ENCODE measurements at places on chromosomes 11 and 22.

DNA sequence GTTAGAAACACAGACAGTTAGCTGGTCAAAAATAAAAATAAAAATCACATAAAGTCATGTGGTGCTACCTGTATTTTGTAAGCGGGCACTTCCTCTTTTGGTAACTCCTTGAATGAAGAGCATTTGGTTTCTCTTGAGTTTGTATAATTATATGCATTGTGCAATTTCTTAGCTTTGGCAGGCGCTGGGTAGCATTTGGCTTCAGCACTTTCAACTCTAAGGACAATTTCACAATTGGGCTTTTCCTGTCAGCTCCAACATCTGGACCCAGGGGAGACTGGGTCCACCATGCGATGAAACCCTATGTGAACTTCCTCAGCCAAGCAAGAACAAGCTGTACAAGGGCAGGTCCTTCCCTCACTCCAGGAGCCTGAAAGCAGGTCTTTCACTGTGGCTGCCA, 169.1 kb downstream of the RRAS2 start:
- DNase-seq: no peak

DNA sequence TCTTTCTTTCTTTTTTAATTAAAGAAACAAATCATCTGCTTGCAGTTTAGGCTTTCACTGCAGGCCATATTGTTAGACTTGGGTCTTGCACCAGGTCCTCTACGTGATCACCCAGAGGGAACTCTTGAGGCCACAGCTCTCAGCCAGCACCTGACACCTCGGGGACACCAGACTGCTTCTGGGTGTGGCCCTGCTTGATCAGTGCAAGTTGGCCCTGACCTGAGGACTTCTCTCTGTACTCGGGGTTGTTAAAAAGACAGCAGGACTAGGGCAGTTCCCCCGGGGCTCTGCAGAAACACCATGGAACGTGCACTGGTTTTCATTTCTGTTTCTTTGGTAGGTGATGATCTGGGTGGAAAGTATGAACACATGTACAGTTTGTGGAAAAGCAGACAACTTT, 51.2 kb upstream of the MYO18B start:
- DNase-seq: no peak

GRCh38 chr22:44809456-44809855, 57.1 kb downstream of the ARHGAP8 start:
- DNase-seq: no peak

- DNase-seq: peak; percentile 87
Measured at GRCh38 chr11:3109921-3110706, 52.9 kb upstream of the CARS1 start.

- no peak for DNase-seq
Measured at GRCh38 chr22:44588348-44588747, 90.3 kb upstream of the RTL6 start.

DNA sequence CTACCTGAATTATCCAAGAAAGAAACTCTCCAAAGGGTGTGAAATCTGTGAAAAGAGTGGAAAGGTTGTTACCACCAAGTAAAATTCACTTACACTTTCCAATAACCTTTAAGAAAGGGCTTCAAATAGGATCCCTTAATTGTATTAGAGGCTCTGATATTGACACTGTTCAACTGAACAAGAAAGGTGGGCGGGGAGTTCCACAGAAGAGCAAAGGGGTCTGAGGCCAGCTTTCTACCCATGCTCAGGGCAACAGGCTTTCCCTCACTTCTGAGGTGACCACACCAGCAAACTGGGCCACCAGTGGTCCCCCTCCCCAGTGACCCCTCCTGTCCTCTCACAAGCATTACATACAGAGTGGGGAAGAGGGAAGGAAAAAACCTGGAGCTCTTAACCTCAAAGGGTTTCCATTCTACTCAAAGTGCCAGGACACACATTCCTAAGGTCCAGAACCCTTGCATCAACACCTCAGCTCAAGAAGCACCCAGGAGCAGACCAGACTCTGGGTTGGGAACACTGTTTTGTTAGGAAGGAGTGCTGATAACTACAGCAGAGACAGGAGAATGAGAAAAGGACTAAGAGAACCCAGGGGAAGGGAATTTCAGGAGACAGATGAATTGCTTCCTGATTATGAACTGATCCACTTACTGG, 71.6 kb upstream of the AKIP1 start:
- no peak for DNase-seq

DNA sequence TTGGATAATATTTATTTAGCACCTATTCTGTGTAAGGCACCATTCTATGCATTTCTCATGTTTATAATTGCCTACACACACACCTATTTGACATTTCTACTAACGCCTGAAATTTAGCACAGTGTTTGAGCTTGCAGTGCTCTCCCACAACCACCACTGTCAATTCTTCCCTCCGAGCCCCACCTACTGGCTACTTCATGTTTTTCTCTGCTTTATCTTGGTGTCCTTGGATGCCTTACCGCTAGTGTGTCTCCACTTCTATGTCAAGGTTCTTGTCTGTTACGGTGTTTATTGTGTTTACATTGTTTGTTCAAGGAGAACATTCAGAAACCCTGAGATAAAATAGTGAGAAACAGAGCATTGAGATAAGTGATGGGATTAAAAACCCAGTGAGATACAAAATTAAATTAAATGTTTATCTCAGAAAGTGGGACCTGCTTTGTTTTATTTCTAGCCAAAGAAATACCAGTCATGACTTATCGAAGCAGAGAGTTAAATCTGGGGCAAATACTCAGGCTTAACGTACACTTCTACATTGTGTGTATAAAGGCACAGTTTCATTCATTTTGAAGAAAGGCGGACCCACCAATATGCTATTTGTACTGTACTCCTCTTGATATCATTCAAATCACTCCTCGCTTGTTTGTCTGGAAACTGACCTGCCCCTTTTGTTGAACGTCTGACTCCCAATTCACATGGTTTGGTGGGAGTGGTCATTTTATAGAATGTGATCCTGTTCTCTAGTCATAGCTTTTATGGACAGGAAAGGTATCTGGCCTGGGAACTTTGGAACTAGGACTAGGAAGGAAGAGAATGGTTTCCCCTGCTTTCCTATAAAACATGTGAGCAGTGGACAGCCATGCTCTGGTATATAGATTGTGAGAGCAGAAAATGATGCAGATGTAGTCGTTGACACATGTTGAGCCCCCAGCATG, 39.2 kb upstream of the SLC36A4 start:
- peak; percentile 56 for DNase-seq

DNA sequence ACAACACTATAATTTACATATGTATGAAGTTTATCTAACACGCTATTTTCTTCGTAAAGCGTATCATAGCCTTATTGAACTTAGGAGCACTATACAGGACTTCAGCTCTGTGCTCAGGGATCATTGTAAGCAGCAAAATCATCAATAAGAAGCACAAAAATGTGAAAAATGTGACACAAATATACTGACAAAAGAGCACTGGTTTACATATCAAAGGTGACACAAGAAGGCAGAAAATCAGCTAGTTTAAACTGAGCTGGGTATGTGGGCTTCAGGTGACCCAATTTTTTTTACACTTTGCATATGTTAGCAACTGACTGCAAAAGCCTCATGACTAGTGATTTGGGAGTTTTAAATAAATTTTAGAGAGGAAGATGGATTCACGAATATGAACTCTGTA, 215.2 kb upstream of the CHORDC1 start:
- DNase-seq: no peak

GRCh38 chr11:105641433-105641832, 31.6 kb downstream of the GRIA4 start:
- no peak for DNase-seq

- no peak for DNase-seq
Measured at GRCh38 chr22:39999144-39999757, 4.5 kb downstream of the FAM83F start.

DNA sequence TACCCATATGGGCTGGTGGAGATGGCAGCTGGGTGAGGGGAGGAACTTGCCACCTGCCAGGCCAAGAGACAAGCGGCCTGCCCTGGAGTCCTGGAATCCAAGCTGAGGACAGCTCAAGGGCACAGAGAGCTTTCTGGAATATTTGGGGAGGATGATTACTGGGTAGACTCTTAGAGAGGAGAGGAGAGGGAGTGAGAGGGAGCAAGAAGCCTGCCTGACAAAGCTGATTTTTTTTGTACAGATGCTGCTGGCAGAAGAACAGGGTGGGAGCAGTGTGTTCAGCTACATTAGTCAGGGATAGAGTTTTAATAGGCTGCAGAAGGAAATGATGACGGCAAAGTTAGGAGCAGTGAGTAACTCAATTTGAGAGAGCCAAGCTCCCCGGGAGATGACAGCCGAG, 299.3 kb downstream of the NXPE2 start:
- DNase-seq: no peak

DNA sequence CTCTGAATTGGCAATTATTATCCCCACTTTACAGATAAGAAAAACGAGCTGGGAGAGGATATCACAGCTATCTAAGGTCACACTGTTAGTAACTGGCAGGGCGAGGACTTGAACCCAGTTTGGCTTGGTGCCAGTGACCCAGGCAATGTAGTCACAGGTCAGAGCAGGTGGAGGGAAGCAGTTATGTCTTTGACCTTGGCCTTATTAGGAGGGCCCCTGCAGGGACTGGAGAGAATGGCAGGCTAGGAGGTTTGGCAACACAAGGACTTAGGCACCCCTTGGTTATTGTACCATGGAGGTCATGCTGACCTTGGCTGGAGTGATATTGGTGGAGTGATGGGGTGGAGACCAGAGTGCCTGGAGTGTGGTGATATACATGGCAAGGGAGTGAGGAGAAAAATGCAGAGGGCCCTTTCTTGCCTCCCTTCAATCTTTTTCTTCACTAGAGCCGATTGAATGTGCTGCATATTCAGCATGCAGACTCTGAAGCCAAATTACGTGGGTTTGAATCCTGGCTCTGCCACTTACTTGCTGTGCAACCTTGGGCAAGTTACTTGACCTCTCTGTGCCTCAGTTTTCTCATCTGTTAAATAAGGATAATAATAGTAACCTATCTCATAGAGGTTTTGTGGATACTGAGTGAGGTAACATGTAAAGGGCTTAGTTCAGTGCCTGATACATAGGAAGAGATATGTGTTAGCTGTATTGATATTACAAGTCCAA, 92.7 kb upstream of the TBCEL start:
- DNase-seq: no peak

- no peak for DNase-seq
Measured at GRCh38 chr11:1543606-1544263, 28.3 kb downstream of the DUSP8 start.

DNA sequence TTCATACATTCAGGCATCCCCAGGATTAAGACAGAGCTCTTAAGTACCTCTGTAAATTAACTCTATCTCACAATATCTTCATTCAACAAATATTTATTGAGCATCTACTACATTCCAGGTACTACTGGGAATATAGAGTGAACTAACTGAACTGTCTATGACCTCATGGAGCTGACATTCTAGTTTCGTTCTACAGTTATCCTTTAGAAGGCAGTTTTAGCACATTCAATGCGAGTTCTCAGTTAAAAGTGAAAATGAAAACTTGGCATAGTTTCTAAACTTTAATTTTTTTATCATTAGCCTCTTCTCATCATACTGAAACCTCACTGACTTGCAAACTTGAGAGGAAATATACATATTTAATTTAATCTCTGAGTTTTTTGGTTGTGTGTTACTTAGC, 10.7 kb upstream of the MS4A6E start:
- no peak for DNase-seq
